CD4-positive, alpha-beta T cell treated with Interleukin-21 for 1 hour (primary cell): ENCODE measurements at places on chromosomes 13 and 19.
A peak's percentile ranks its signal among the peaks of the same experiment; 100 is the strongest.

GRCh38 chr13:24700539-24700938, 20.3 kb downstream of the ATP12A start:
- no peak for DNase-seq

- no peak for DNase-seq
Observed at GRCh38 chr19:54233941-54234340, 8.6 kb downstream of the LILRA6 start.

GRCh38 chr19:46481947-46482346, 10.6 kb upstream of the PNMA8A start:
- no peak for DNase-seq

- no peak for DNase-seq
Observed at GRCh38 chr13:35927567-35928021, 203.6 kb downstream of the DCLK1 start.

GRCh38 chr19:7658219-7658686, 10.6 kb upstream of the RETN start:
- peak; percentile 70 for DNase-seq

- no peak for DNase-seq
Observed at GRCh38 chr13:34303346-34303745, 485.4 kb downstream of the RFC3 start.

GRCh38 chr13:46348961-46349360, 38.1 kb downstream of the RUBCNL start:
- no peak for DNase-seq

- DNase-seq = no peak
Observed at GRCh38 chr13:63408331-63409189, 1992.9 kb upstream of the PCDH20 start.

GRCh38 chr19:660793-661426, 2.1 kb downstream of the RNF126 start:
- DNase-seq = no peak

- no peak for DNase-seq
Observed at GRCh38 chr19:45705115-45705514, 12.6 kb downstream of the QPCTL start.

DNA sequence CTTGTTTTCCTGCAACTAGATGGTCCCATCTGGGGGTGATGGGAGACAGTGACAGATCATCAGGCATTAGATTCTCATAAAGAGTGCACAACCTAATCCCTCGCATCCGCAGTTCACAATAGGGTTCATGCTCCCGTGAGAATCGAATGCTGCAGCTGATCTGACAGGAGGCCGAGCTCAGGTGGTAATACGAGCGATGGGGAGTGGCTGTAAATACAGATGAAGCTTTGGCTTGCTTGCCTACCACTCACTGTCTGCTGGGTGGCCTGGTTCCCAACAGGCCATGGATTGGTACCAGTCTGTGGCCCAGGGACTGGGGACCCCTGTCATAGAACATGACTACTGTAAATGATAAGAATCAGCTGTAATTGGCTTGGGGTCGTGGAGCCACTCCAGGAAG, 28.0 kb downstream of the WDR88 start:
- DNase-seq = no peak

- no peak for DNase-seq
Observed at GRCh38 chr13:24353736-24354135, 44.4 kb downstream of the C1QTNF9 start.

DNA sequence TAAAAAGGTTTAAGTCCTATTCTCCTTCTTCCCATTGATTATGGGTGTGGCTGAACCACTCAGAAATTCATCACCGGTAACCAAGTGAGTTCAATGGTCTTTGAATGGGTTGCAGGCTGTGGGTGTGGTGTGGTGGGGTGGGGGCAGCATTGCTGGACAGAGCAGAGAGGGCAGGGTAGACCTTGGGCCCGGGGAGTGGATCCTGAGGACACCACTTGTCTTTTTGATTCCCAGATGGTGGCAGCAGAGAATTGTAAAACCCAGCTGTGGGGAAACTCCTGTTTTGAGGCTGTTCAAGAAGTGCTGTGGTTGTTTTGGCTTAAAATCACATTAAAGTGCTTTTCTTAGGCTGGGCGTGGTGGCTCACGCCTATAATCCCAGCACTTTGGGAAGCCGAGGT, 45.8 kb upstream of the RGCC start:
- peak; percentile 49 for DNase-seq

- no peak for DNase-seq
Observed at GRCh38 chr13:36531746-36532486, 99.6 kb downstream of the CCNA1 start.

GRCh38 chr13:107277911-107278310, 710.0 kb upstream of the ARGLU1 start:
- no peak for DNase-seq

- peak; percentile 76 for DNase-seq
Observed at GRCh38 chr19:11130824-11131455, 24.6 kb downstream of the SPC24 start.

DNA sequence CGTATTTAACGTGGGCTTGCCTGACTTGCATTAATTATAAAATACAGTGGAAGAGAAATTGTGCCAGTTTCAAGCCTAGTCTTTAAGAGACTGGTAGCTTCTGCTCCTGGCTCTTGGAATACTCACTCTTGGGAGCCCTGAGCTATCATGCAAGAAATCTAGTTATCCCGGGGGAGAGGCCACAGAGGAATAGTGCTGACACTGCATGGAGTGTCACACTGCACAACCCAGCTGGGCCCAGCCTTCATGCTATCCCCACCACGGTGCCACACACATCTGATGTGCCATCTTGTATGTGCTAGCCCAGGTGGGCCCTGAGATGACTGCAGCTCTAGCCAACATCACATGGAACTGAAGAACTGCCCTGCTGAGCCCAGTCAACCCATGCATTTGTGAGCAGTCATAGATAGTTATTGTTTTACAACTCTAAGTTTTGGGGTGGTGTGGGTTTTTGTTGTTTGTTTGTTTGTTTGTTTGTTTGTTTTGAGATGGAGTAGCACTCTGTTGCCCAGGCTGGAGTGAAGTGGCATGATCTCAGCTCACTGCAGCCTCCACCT, 8.3 kb downstream of the MAMSTR start:
- no peak for DNase-seq

GRCh38 chr19:7346488-7346971, 2.2 kb upstream of the ARHGEF18 start:
- no peak for DNase-seq

GRCh38 chr19:3612901-3613741, 6.4 kb upstream of the TBXA2R start:
- DNase-seq = no peak

DNA sequence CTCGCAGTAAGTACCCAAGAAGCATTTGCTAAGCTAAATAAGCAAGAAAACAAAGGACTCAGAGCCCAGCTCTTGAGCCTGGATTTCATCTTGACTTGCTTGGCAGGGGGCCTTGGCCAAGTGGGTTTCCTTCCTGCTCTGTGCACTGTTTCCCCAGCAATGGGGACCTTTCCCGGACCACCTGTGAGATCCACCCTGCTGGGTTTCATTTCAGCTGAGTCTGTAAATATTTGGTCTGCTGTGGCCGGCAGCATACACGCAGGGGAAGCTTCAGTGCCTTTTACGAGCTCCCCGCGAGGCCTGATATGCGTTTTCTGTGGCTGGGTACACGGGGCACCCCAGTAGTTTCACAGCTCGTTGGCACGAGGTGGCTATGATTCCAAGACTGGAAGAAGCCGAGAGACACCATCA, 12.4 kb upstream of the TINCR start:
- DNase-seq = no peak

- peak; percentile 85 for DNase-seq
Observed at GRCh38 chr19:6736169-6736916, 1.0 kb downstream of the GPR108 start.

GRCh38 chr19:34997071-34997617, 3.0 kb upstream of the GRAMD1A start:
- DNase-seq = peak; percentile 48

DNA sequence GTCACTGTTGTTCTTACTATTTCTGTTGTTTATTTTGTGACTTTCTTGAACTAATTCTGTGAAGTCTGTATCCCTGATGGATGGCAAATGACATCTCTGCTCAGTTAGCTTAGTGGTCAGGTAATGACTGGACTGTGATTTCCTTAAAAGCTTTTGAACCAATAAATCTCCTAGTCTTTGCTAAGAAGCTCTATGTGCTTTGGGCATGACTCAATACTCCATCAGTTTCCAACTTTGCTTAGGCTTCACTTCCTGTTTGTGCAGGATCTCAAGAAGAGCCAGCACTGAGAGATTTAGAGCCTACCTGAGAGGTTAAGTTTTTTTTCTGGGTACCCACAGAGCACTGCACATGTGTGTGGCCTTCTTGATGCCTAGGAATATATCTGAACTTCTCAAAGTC, 329.7 kb upstream of the HTR2A start:
- DNase-seq = no peak

DNA sequence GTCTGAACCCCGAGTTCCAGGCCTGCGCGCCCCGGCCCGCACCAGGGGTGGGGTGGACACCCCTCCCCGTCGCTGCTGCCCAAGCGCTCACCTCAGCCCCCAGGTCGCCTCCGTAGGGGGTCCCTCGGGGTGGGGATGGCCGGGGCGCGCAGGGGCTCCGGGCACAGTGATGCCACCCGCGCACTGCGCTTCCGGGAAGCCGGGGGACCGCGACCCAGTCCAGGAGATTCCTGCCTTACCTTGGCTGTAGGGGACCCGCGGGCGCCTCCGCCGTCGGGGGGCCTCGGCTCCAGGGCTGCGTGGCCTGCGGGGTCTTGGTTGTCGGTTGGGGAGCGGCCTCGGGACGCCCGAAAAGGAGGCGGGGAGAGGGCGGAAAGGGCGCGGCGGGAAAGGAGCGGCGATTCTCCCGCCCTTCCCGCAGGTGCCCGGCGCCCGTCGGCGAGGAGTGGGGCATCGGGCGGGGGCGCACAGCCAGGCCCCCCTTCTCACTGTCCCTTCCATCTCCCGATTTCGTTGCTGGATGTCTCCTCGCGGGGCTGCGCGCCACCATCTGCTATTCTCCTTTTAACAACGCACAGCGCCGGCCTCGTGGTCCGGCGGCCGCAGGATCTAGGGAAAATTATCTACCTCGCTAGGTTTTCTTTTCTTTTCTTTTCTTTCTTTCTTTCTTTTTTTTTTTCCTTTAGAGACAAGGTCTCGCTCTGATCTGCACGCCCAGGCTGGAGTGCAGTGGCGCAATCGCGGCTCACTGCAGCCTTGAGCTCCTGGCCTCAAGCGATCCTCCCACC, at the start of gene KEAP1:
Gene KEAP1 (minus strand): TSS at position 355 of the 788 bp plus-strand sequence. CDS start 3,323 bp downstream, outside the sequence.
- DNase-seq = peak; percentile 41

- no peak for DNase-seq
Observed at GRCh38 chr19:33175156-33175782, 18.9 kb upstream of the LRP3 start.

GRCh38 chr19:16325161-16325527, 518 bp downstream of the KLF2 start:
- no peak for DNase-seq

- no peak for DNase-seq
Observed at GRCh38 chr13:93244141-93244917, 17.7 kb downstream of the GPC6 start.

- no peak for DNase-seq
Observed at GRCh38 chr13:85500696-85501256, 298.4 kb downstream of the SLITRK6 start.

GRCh38 chr13:29782798-29783197, 67.6 kb downstream of the UBL3 start:
- no peak for DNase-seq

GRCh38 chr19:7703332-7703731, 1.4 kb upstream of the FCER2 start:
- no peak for DNase-seq

DNA sequence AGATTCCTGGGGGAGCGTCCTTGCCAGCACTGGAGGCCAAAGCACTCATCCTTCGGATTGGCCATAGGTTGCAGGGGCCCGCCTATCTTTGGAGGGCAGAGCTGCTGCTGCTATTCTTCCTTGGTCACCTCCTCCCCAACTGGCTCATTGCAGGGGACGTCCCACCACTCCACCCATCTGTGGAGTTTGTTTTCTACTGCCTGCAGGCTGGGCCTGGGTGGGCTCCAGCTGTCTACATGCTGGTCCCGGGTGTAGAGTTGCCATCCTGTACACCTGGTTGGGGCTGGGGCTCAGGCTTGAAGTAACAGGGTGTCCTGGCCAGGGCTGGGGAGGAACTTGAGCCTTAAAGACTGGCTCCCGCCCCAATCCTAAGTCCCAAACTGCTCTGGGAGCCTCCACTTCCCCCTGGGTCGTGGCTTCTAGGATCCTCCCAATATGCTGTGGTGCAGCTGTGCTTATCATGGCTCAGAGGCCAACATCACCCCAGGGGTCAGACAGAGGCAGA, 2.1 kb downstream of the RNF225 start:
- DNase-seq = no peak

- DNase-seq = no peak
Observed at GRCh38 chr19:44869733-44870470, 21.2 kb upstream of the TOMM40 start.

- DNase-seq = no peak
Observed at GRCh38 chr13:101978552-101979315, 423.1 kb downstream of the FGF14 start.

DNA sequence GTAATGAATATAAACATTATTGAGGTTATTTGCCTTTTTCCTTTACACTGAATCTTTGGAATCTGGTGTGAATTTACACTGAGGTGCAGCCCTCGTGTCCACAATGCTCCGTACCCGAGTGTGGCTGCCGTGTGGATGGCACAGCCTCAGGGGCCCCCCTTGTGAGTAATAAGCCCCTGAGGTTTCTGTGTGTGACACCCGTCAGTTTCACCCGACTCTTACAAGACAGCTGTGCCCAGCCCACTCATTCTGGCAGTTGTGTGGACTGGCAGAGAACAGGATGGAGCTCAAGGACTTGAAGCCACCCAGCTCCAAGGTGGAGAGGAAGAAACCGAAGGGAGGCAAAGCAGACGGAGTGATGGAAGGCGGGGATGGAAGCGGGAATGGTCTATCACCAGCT, 7.8 kb downstream of the PROZ start:
- no peak for DNase-seq

GRCh38 chr19:10095948-10096614, 6.4 kb downstream of the ANGPTL6 start:
- peak; percentile 93 for DNase-seq

- DNase-seq = no peak
Observed at GRCh38 chr13:113117911-113118260, 4.7 kb upstream of the F10 start.

GRCh38 chr19:40774916-40775631, at the start of gene MIA:
MIA (plus strand) TSS chr19:40775521; CDS start chr19:40775543, 22 bp downstream.
- no peak for DNase-seq
